ENCODE measurements at places on chromosomes 1 and 21.

- no peak for DNase-seq
Measured at GRCh38 chr1:87399701-87400100, 71.0 kb downstream of the LMO4 start.

GRCh38 chr1:39105061-39105840 lies 79.1 kb downstream of the NDUFS5 start:
- no peak for DNase-seq

GRCh38 chr1:199700551-199700950 lies 327.0 kb upstream of the NR5A2 start:
- no peak for DNase-seq

DNA sequence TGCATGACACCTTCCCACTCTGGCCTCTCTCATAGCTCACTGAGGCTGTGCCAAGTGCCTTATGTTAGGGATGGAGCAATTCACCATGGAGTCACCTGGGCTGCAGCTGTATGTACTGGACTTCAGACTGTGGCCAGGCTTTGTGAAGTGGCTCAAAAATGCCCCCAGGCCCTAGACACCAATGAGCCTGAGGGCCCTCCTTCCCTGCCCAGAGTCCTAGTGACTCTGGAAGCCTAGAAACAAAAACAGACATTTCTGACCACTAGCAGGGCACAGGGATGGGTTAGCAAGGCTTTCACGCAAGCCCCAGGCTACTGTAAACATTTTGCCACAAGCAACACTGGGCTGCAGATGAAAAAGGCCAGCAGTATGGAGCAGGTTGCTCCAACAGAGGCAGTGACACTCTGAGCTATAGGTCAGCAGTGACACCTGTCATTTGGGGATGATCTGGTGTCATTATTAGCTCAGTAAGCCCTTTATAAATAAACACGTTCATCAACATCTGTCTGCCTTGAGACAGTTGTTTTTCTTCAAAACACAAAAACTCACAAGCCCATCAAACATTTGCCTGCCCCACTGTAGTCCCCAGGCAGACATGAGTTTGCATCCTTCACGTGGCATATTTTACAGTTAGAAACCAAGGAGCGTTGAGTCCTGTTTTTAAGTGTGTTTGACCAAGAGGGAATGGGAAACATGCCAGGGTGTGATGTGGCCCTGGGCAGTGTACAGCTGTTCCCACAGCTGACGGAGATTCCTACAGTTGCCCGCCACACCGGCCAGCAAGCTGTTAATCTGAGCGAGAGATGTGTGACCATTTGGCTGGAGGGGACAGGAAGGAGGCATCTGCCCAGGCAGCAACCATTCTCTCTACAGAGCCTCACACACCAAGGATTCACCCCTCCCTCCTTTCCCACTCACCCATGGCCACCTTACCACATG lies 66.8 kb downstream of the KCNN3 start:
- no peak for DNase-seq

DNA sequence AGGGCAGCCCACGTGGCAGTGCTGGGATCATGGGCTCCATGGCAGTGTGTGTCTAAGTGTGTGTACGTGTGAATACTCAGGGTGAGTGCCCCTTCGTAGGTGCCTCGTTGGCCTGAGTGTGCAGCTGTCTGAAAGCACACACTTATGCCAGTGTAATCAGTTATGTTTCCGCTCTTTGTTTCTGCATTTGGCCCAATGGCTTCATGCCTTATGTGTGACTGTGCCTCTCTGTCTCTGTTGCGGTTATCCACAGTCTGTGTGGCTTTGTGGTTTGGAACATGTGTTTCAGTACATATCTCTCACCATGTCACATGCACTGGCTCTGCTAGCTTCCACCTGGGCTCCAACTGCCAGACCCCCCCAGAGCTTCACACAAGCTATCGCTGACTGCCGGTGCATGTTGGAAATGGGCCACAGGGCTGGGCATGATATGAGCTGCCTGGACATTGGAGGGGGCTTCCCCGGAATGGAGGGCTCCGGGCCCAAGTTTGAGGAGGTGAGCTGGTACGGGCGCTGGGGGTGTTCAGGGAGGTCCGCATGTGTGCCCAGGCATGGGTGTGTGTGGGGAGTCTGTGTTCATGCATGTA lies 70.3 kb upstream of the TINAGL1 start:
- DNase-seq: no peak

- DNase-seq: peak; percentile 98
Measured at GRCh38 chr1:107535091-107535490, 394.3 kb downstream of the NTNG1 start.

DNA sequence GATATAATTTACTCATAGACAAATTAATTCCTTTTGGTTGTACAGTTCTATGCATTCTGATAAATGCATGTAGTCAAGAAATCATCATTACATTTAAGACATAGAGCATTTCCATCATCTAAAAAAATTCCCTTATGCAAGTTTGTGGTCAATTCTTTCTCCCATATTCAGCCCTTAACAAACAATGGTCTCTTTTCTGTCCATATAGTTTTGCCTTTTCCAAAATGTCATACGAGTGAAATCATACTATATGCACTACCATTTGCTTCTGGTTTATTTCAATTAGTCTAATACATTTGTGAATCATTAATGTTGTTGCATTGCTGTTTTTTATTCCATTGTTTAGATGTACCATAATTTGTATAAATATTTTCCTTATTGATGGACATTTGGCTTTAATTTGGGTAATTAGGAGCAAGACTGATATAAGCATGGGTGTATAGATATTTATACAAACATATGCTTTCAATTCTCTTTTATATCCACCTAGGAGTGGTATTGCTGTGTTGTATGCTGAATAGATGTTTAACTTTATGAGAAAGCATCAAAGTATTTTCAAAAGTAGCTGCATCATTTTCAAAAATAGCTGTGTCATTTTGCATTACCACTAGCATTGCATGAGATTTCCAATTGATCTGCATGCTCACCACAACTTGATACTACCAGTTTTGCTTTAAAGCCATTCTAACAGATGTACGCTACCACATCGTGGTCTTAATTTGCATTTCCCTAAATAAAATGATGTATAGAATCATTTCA lies 397.0 kb upstream of the ADAMTS5 start:
- no peak for DNase-seq

- no peak for DNase-seq
Measured at GRCh38 chr1:183267646-183268431, 81.8 kb downstream of the LAMC2 start.

GRCh38 chr1:15124362-15125100 lies 29.0 kb upstream of the TMEM51 start:
- DNase-seq: no peak

GRCh38 chr1:17661546-17662157 lies 93.5 kb upstream of the ACTL8 start:
- DNase-seq: no peak

GRCh38 chr1:244210884-244211558 lies 159.9 kb downstream of the ZBTB18 start:
- no peak for DNase-seq

- DNase-seq: no peak
Measured at GRCh38 chr1:48581270-48581669, 109.3 kb upstream of the SPATA6 start.

- DNase-seq: peak; percentile 63
Measured at GRCh38 chr1:75171876-75172275, 37.7 kb downstream of the LHX8 start.

GRCh38 chr1:109704173-109704572 lies 7.9 kb upstream of the GSTM5 start:
- DNase-seq: no peak

GRCh38 chr1:78255846-78256245 lies 210.1 kb downstream of the GIPC2 start:
- DNase-seq: no peak

DNA sequence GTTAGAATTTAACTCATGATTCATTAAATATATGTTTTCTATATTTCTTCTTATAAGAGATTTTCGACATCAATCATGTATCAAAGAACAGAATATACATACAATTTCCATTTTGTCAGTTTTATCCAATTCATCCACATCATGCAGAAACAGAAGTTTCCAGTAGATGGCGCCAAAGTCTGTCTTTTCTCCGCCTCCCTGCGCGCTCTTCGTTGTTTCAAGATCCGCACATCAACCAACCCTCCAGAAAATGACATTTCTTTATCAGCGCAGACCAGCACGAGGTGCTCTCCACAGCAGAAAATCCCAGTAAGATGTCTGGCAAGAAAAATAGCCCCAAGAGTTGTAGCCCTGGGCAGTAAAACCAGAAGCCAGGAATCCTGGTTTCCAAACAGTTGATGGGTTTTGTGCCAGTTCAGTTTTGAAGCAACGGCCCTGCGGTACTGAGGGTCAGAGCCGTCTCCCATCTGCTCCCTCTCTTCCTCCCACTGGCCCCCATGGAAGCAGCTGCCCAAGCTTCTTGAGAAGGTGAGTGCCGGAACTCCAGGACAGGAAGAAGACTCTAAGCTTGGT lies 38.6 kb upstream of the GPR137B start:
- DNase-seq: peak; percentile 1

DNA sequence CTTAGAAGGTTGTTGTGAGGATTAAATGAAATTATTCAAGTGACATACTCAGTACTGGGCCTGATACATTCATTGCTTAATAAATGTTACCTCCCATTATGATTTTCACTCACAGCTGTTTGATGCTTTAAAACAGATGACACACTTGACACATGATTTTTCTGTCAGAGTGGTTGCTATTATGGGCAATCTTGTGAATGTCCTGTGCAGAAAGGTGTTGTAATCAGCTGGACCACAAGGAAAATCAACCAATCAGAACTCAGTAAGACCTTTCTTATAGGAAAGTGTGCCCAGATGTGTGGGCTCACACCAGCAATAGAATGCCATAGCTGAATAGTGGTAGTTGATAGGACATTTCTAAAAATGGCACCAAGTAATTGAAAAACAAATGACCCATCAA lies 23.5 kb downstream of the GJA5 start:
- DNase-seq: no peak

DNA sequence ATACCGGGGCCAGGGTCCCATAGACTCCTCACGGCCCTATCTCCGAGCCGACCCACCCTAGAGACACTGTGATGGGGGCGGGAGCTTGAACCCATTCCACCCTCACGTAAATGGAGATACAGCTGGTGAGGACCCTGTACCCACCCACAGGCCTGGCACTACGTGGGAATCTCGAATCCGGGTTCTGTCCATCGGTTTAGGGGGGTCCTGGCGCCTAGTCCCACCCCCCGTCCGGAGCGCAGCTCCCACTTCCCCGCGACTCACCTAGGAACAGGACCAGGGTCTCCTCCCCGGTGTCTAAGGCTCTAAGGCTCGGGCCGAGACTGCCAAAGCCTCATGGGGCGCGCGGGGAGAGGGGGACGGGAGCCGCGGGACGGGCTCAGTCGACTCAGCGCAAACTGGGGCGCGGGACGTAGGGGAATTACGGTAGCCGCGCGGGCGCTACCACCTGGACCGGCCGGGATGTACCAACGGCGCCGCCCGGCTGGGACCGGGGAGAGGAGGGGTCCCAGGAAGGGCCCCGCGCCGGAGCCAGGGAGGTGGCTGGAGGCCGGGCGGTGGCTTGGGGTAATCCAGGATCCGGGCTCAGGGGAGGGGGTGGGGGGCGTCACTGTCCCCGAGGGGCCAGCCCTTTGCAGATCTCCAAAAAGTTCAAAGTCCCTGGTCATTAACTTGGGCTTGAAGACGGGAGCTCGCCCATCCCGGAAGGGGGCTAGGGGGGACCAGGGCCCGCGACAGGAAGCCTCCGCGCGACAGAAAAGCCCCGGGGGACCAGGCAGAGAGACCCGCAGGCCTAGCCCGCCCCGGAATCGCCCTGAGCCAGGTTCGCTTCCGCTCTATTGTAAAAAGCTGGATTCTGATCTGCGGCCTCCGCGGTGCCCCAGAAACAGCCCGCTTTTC lies 1.0 kb downstream of the PLEKHG5 start:
- DNase-seq: no peak

DNA sequence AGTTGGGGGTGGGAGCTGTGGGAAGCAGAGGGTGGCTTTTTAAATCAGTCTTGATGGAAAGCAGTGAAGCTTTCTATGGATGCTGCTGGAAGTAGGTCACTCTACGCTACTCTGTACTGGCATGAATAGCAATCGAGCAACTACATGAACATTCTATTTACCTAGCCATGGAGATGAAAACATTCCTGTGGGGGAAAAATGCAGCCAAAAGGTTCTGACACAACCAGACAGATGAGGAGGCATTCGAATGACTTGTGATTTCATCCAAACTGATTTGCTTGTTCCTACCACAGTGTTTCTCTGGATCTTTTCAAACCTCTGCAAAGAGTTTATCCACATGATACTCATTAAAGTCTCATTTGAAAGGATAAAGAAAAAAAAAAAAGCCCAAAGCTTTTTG lies 95.0 kb downstream of the ASTN1 start:
- DNase-seq: no peak

DNA sequence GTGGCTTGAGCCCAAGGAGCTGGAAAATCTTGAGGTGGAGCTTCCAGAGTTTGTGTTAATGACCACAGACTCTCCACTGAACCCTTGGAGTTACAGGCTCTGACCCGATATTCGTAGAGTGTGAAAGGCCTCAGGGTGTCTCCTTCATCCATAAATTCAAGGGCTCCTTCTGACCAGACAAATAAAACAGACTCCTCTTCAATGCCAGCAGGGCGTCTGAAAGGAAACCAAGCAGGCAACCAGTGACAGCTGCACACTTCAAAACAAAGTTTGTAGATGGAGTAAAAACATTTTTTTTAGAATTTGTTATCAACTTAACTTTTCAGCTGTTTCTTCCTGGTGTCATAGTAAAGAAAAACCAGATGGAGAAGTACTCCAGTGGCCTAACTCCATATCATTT lies 161.1 kb downstream of the KCTD3 start:
- no peak for DNase-seq

GRCh38 chr1:160597051-160597450 lies 17.8 kb upstream of the CD84 start:
- no peak for DNase-seq

GRCh38 chr1:233518344-233518743 lies 95.6 kb upstream of the KCNK1 start:
- DNase-seq: no peak

- no peak for DNase-seq
Measured at GRCh38 chr1:1960480-1961196, 41.6 kb upstream of the TMEM52 start.

DNA sequence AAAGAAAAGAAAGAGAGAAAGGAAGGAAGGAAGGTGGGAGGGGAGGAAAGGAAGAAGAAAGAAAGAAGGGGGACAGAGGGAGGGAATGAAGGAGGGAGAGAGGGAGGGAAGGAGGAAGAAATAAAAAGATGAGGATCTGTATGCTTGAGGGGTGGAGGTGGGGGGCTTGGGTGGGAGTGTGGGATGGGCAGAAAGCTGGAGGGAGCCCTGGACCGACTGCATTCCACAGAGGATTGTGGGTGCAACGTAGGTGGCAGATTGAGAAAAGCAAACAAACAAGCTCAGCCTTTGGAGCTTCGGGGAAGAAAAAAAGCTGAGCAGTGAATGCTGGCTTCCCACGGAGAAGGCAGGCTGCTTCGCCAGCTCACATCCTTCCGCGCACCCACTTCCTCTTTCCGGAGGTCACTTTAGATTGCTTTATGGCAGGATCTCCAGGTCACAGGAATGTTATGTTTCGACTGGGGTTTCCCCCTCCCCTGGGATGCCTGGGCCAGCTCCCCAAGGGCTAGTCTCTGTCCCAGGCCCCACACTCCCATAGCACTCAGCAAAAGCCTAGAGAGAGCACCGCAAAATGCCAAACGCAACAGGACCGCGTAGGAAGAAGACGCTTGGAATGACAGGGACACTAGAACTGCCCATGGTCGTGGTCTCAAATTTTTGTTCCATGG lies 20.7 kb upstream of the LGALS8 start:
- DNase-seq: no peak

- no peak for DNase-seq
Measured at GRCh38 chr1:214469290-214469689, 82.1 kb downstream of the PTPN14 start.

- DNase-seq: no peak
Measured at GRCh38 chr1:116918714-116919357, 9.1 kb downstream of the PTGFRN start.

Data from NCI-H446 treated with DMSO at 0.1 percent for 48 hours (cell line).